ENCODE measurements at places on chromosomes 11 and 22. TPM values are rescaled to one million over a fixed set of nuclear protein-coding genes. Genes with fewer than 3 reads are reported as not detected.
A peak's percentile ranks its signal among the peaks of the same experiment; 100 is the strongest.

TSSK2 gene
- total RNA-seq, result not detected

IGLL1 gene
- total RNA-seq, result not detected

CALCA gene
- total RNA-seq, result not detected

POU2AF2 gene
- total RNA-seq, result not detected

ADM gene
- 127 TPM for total RNA-seq

PRR33 gene
- not detected for total RNA-seq

DNAL4 gene
- total RNA-seq, result 9.2 TPM

RASD2 gene
- 0.09 TPM for total RNA-seq

- no peak for DNase-seq
These were observed 10.0 kb downstream of the NCAM1 start for GRCh38 chr11:112971195-112971594.

GRCh38 chr11:44380009-44380313 is 70.0 kb upstream of the ALX4 start:
- peak; percentile 29 for DNase-seq

DNA sequence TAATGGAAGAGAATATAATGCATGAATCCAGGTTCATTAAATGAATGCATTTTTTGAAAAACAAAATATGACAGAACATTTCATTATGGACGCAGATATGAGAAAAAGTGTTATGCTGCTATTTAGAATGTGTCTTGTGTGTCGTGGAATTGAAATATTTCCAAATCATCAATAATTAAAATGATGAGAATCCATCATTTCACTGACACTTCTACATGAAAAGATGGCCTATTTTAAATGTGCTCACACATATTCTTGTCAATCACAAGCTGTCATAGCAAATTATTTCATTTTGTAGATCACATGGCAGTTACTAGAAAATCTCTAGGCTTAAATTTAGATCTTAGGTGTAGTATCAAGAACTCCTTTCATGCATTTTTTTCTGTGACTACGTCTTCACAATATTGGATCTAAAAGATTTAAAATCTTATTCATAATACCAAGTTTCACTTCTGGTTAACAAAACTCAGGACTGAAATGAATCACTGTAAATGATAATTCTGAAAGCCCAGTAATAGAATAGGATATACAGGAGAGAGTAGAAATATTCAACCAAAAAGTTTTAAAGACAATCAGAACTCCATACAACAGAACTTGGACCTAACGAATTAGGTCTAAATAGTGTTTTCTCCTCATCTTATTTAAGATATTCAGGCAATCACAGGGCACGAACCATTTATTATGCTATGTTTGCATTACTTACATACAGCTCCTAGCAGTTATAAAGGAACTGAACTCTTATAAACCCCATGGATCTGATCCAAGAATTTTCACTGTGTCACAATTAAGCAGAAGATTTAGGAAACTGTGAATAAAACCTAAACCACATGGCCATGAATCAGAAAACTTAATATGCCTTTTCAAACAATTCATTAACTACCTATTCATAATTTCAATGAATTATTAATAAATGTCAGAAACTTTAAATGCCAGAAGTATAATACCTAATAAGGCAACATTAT is 67.7 kb downstream of the DCDC1 start:
- no peak for DNase-seq

GRCh38 chr11:35330156-35330889 is 89.0 kb downstream of the SLC1A2 start:
- no peak for DNase-seq

DNA sequence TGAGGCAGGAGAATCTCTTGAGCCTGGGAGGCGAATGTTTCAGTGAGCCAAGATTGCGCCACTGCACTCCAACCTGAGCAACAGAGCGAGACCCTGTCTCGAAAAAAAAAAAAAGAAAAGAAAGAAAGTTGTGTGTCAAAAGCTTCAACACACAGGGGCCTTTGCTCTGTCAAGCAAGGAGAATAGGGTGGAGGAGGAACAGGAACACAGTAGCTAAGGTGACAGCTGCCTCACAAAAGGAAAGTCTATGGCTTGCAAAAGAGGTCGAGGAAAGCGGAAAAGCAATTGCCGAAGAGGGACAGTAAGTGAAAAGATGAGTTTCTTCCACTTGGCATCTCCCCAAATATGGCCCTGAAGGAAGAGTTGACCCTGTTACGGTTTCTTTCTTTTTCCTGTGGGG is 26.5 kb upstream of the TMA7B start:
- no peak for DNase-seq

DNA sequence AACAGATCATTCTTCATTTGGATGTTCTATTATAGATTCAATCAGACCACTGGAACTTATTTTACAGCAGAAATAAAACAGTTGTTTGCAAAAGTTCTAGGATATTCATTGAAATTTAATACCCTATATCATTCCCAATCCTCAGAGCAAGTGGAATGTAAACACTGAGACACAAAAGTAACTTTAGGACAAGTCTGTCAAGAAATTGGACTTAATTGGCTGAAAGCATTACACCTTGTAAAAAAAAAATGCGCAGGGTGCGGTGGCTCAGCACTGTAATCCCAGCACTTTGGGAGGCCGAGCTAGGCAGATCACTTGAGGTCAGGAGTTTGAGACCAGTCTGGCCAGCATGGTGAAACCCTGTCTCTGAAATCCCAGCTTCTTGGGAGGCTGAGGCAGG is 29.9 kb upstream of the TMEM123 start:
- no peak for DNase-seq

GRCh38 chr11:71432761-71433647 is 15.2 kb downstream of the DHCR7 start:
- DNase-seq, result no peak

GRCh38 chr22:37270928-37271650 is 11.2 kb upstream of the CYTH4 start:
- no peak for DNase-seq

GRCh38 chr11:75203138-75203537 is 37.4 kb upstream of the TPBGL start:
- DNase-seq, result no peak

- peak; percentile 32 for DNase-seq
These were observed 33.8 kb downstream of the MYEOV start for GRCh38 chr11:69327741-69328191.

DNA sequence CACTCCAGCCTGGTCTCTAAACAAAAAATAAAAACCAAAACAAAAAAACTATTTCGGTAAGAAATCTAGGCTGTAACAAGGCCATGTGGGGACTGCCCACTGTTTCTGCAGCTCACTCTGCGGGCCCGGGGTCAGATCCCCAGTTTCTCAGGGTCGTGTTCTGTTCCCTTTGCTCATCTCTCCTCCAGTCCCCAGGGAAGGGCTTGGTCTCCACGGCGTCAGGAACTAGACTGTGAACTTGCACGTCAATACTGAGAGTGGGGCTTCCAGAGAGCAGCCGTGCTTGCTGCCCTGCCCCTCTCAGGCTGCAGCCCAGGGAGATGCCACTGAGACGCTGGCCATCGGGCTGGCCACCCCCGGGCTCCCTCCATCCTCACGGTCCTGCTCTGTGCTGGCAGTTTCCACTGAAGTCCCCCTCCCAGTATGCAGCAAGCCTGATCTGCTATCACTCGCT is 33.7 kb upstream of the MOB2 start:
- no peak for DNase-seq

GRCh38 chr22:35642305-35642741 is 5.9 kb upstream of the APOL6 start:
- no peak for DNase-seq

DNA sequence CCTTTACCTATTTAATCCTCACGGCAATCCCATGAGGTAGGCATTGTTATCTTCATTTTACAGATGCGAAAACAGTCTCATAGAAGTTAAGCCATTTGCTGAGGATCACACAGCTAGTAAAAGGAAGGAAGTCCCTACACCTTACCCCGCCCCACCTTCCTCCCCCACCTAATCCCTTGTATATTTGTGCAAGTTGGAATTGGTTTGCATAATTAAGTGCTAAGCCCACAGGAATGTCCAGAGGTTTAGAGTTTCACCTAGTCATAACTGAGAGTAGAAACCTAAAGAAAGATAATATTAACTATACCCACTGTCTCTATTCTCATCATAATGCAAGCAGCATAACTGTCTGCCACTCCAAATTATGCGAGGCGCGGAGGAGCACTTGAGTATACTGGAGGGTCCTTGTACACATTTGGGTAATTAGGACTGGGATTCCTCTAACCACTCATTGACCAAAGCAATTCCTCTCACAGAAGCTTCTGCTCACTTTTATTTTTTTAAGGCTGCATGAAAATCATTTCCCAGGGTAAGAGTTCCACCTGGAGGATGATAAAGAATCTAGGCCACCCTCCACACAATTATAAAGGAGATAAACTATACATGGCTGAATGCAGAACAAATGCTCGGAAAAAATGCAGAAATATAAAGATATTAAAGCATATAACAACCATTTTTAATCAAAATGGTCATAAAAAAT is 199.9 kb downstream of the FAM181B start:
- DNase-seq, result no peak

All from Caco-2 (cell line).